ENCODE measurements at places on chromosomes 5 and 9. TPM values are rescaled to one million over a fixed set of nuclear protein-coding genes. Genes with fewer than 3 reads are reported as not detected.

CCL27 gene
- total RNA-seq: 0.86 TPM

LTC4S gene
- total RNA-seq: 2.4 TPM

IFNA14 gene
- total RNA-seq: not detected

NSD1 gene
- total RNA-seq: 122 TPM

FOXD4 gene
- 0.77 TPM for total RNA-seq

SQSTM1 gene
- total RNA-seq: 69.5 TPM

TMC1 gene
- 0.33 TPM for total RNA-seq

AP3S1 gene
- total RNA-seq: 74.9 TPM

DNA sequence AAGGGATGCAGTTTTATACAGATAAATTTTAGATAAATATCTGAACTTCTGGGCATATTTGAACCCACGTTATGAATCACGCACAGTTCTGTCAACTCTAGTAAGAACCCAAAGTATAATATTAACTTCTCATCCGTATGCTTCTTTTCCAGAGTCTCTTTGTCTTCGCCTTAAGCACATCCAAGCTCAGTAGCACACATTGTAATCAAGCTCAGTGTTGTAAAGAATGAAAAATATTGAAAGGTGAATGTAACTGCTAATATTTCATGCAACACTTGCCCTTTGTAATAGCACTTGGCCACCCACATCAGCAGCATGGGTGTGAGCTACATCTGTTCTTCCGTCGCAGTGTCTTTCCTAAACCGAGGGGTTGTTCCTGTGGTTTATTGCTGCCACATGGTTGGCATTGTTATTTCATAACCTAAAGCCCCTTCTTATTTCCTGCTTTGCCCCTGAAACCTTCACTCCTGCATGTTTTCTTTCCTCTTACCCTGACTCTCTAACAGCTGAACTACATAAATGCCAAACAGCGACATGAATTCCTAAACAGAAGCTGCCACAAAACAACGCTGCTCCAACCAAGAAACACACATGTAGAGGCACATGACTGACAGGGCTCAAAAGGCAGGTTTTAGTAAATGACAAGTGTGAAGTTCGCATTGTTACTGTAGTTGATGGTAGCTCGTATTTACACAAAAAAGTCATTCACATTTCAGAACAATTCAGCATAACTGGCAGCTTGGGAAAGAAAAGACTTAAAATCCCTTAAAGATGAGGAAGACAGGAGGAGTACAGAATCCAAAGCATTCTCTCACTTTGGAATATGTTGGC, 190.1 kb upstream of the MEF2C start:
- DNase-seq: no peak
- no peaks in the 10 kb centered on the region for H3K27me3 ChIP-seq
- no peak overlapping the region for H3K27ac ChIP-seq

DNA sequence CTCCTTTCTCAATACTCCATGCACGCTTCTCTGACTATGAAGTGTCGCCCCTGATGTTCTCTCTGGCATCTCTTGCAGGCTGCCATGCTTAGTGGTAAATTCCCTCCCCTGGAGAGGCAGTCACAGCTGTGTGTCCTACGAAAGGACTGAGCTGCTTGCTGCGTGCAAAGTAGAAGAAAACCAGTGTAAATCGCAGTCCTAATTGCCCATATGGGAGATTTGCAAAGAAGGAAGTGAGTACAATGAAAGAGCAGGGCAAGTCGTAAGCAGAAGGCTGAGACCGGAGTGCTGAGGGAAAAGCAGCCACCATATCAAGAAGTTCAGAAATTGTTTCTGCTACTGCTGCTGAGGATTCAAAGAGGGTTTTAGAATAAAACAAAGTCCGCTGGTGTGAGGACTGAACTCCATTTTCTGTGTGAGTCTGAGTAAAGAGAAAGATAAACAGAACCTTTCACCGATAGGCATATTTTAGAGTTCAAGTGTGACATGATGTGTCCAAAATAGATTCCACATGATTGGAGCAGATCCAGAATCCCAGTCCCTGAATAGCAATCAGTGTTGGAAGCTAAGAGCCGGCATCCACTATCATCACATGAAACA, 507.8 kb upstream of the MPDZ start:
- H3K4me1 ChIP-seq: peaks cover 4% of the 10 kb centered on the region
- no peaks in the 10 kb centered on the region for H3K27me3 ChIP-seq
- H3K36me3 ChIP-seq: no peaks in the 10 kb centered on the region
- no peak overlapping the region for H3K4me3 ChIP-seq
- no peak overlapping the region for H3K27ac ChIP-seq

- no peak for DNase-seq
- H3K36me3 ChIP-seq: peaks cover 13% of the 10 kb centered on the region
- no peak overlapping the region for H3K4me3 ChIP-seq
- no peak overlapping the region for H3K27ac ChIP-seq
Measured at GRCh38 chr5:109874108-109874507, 184.4 kb downstream of the MAN2A1 start.

DNA sequence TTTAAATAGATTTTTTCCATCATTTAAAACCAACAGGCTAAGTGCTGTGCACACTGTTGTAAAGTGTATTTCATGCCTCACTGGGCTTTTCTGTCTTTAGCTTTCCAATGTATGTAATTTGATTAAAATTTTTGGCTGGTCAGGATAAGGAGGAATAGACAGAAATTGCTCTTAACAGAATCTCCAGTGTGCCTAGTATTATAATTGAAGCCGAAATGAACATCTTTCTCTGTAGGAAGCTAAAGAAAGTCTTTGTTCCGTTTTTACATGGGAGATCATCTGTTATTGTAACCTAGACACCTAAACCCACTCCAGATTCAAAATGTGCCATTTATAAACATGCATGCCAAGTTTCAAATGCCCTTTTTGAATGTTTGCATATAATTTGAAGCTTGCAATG, 54.5 kb upstream of the SMIM15 start:
- no peak overlapping the region for H3K4me3 ChIP-seq
- H3K27ac ChIP-seq: no peak overlapping the region
- no peaks in the 10 kb centered on the region for H3K27me3 ChIP-seq
- DNase-seq: no peak
- peaks cover 5% of the 10 kb centered on the region for H3K4me1 ChIP-seq

- H3K27me3 ChIP-seq: peaks cover 7% of the 10 kb centered on the region
- peaks cover 6% of the 10 kb centered on the region for H3K36me3 ChIP-seq
- peaks cover 15% of the 10 kb centered on the region for H3K4me1 ChIP-seq
Measured at GRCh38 chr5:178277866-178278265, 45.3 kb upstream of the PHYKPL start.

- H3K4me1 ChIP-seq: peaks cover 11% of the 10 kb centered on the region
- no peak overlapping the region for H3K4me3 ChIP-seq
- no peak overlapping the region for H3K27ac ChIP-seq
- DNase-seq: no peak
- H3K27me3 ChIP-seq: no peaks in the 10 kb centered on the region
Measured at GRCh38 chr5:109833946-109834345, 144.2 kb downstream of the MAN2A1 start.

DNA sequence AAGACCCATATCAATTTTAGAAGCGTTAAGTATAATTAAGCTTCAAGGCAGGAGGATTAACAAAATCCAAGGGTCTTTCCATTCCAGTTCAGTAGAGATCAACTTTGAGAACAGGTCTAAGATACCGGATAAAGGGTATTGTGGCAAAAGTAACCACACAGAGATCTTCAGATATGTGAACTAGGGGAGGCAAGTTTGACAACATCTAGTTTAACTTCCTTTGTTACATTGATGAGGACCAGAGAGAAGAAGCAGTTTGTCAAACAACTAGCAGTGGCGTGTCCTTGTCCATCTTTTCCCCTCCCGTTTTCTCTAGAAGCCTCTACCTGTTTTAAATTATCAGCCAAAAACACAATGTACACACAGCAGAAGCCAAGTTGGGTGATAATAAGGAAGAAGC, 8.6 kb downstream of the SLC36A2 start:
- H3K27me3 ChIP-seq: peaks cover 43% of the 10 kb centered on the region
- no peak for DNase-seq
- no peak overlapping the region for H3K4me3 ChIP-seq

- H3K4me1 ChIP-seq: peaks cover 24% of the 10 kb centered on the region
- H3K36me3 ChIP-seq: no peaks in the 10 kb centered on the region
- H3K27me3 ChIP-seq: peaks cover 13% of the 10 kb centered on the region
- no peak for DNase-seq
- H3K27ac ChIP-seq: no peak overlapping the region
Measured at GRCh38 chr9:133584167-133584558, 25.0 kb downstream of the FAM163B start.

GRCh38 chr5:157603333-157604190, 28.0 kb upstream of the ADAM19 start:
- H3K36me3 ChIP-seq: no peaks in the 10 kb centered on the region
- no peaks in the 10 kb centered on the region for H3K4me1 ChIP-seq
- no peaks in the 10 kb centered on the region for H3K27me3 ChIP-seq
- no peak for DNase-seq

DNA sequence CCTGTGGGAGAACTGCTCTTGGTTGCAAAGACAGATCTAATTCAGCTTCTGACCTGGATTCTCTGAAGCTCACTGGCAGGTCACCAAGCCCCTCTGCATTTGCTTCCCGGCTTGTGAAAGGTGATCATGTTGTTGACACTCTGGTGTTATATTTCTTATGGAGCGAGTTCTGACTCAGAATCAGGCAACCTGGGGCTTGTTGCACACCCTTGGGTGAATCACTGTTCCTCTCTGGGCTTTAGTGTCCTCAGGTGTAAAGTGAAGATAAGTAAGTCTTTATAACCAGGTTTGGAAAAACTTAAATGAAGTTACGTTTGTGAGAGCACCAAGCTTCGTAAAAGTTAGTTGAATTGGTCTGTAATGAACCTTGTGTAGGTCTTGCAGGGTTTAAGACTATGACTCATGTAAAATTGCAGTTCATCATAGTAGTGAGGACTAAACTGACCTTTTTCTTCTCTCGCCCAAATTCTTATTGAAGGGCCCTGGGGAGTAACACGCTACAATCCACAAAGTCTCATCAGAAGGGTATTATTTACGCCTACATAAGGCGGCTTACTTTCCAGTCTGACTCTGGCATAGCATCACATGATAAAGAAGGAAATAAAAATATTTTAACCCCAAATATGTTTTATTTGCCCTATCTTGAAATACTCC, 218.6 kb downstream of the TMEM38B start:
- no peak overlapping the region for H3K4me3 ChIP-seq
- H3K36me3 ChIP-seq: no peaks in the 10 kb centered on the region
- H3K27ac ChIP-seq: peak overlapping the region; percentile 75

- H3K27me3 ChIP-seq: no peaks in the 10 kb centered on the region
- no peak overlapping the region for H3K27ac ChIP-seq
- H3K4me1 ChIP-seq: no peaks in the 10 kb centered on the region
- no peak overlapping the region for H3K4me3 ChIP-seq
Measured at GRCh38 chr5:126468091-126468490, 44.9 kb downstream of the GRAMD2B start.

DNA sequence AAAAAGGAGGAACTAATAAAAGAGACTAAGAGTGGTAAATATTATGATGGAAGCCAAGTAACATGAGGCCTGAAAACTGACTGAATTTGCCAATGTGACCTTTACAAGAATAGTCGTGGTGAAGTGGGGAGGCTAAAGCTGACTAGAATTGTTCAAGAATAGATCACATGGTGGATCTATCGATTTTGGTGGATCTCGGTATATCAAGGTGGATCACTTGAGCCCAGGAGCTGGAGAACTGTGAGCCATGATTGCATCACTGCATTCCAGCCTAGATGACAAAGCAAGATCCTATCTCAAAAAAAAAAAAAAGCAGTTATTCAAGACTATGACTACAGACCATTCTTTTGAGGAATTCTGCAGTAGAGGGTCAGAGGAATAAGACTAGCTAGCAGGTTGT, 15.1 kb downstream of the ERMP1 start:
- no peaks in the 10 kb centered on the region for H3K27me3 ChIP-seq
- H3K4me1 ChIP-seq: no peaks in the 10 kb centered on the region
- no peak overlapping the region for H3K4me3 ChIP-seq
- no peak overlapping the region for H3K27ac ChIP-seq
- DNase-seq: no peak

DNA sequence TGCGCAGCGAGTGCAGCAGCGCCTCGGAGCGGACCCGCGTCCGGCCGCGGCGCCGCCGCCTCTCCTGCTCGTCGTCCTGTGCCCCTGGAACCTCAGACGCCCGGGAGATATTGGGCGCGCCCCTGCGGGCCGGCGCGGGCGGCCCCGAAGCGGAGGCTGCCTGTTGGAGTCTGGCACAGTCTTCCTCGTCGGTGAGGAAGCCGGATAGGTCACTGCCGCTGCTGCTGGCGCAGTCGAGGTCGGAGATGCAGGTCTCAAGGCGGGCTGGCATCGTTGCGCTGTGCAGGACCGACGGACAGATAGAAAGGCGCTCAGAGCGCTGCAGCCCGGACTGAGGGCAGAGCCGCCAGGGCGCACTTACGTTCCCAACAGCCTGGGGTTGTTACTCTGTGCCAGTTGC, 344 bp downstream of the NEUROG1 start:
- DNase-seq: no peak
- H3K4me3 ChIP-seq: no peak overlapping the region
- H3K36me3 ChIP-seq: peaks cover 2% of the 10 kb centered on the region
- peaks cover 100% of the 10 kb centered on the region for H3K27me3 ChIP-seq
- H3K4me1 ChIP-seq: peaks cover 24% of the 10 kb centered on the region
- H3K27ac ChIP-seq: no peak overlapping the region

DNA sequence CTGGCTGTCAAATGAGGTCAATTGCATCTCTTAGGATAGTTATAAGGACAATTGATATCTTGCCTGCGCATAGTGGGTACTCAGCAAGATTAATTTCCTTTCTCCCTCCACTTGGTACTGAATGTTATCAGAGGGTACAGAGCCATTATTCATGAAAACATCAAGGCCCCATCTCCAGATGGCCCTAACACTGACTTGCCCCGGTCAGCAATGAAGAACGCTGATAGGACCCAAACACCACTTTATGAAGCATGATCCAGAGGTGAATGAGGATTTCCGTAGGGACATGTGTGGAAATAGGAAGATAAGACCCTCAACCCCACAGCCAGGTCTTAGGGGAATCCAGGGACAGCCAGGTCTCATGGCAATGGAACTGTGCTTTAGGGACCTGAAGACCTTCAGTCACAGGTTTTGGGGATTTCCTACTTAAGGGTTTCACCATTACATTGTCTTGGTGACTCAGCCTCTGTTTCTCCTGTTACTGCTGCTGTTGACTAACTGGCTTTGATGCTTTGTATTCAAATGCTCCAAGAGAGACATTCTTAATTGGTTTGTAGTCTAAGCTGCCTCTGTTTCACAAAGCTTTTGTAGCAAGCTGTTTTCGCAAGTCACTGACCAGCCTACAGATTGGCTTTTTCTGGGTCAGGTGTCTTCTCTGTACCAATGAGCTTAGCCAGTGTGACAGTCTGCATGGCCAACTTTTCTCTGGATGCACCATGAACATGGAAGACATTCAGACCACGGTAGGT, 35.3 kb upstream of the IQGAP2 start:
- no peak overlapping the region for H3K4me3 ChIP-seq
- peaks cover 15% of the 10 kb centered on the region for H3K4me1 ChIP-seq
- no peaks in the 10 kb centered on the region for H3K36me3 ChIP-seq
- no peak for DNase-seq

Measured in neural crest cell (in vitro differentiated cells).